ENCODE measurements at places on chromosomes 11 and 22.
A peak's percentile ranks its signal among the peaks of the same experiment; 100 is the strongest.

GRCh38 chr11:24226606-24227005, 270.2 kb upstream of the LUZP2 start:
- DNase-seq: no peak

GRCh38 chr11:102761646-102762238, 18.7 kb downstream of the MMP10 start:
- DNase-seq: peak; percentile 51

DNA sequence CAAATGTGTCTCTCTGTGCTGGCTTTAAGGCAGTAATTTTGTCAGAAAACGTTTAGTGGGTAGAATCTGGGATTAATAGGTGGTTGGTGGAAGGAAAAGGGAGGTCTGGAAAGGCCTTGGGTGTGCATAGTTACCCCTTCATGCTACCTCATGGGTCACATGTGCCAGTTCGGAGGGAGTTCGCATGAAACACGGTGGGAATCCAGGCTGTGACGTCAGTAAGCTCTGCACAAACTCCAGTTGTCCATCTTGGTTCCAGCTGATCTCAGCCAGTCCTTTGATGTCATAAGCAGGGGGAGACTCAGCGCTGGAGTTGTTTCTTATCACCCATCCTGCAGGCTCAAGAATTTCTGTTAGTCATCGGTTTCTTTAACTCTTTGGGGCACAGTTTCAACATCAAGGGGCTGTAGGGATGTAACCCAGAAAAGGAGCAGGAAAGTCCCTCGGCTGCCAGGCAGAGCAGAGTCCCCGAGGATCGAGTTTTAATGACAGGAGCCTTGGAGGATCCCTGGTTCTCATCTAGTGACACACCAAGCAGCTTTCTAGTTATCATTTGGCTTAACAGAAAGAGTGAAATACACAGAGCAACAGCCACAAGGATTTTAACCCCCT, 28.9 kb downstream of the MOV10L1 start:
- DNase-seq: no peak

GRCh38 chr11:13963169-13963948, 836 bp downstream of the SPON1 start:
- peak; percentile 58 for DNase-seq

DNA sequence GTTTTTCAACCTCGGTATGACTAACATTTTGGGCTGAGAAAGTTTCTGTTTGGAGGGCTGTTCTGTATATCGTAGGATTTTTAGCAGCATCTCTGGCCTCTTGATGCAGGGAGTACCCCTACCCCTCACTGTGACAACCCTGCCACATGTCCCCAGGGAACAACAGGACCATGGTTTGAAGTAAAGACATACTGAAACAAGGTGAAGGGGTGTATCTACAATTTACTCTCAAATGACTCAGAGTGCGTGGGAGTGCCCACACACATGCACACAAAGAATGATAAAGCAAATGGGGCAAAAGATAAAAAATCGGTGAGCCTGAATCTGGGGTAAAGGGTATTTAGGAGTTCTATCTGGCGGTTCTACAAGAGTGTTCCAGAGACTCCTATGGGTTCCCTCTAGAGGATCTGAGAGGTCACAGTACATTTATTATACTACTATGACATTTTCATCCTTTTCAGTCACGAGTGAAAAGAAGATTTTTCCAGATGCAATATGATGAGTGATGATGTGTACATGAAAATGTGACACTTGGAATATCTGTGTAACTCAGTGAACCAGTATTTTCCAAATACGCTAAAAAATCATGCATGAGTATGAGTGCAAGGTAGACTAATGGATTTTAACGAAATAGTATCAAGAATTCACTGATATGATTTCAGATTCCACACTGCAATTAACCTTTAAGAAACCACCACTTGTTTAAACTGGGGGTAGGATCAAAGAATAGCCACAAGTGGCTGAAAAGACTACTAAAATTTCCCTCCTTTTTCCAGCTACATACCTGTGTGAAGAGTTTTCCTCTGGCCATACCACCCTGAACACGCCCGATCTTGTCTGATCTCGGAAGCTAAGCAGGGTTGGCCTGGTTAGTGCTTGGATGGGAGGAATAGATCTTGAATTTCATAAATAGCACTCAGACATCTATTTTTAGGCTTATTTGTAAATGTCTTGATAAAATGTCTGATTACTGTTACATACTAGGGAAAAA, 56.3 kb upstream of the YPEL1 start:
- no peak for DNase-seq

DNA sequence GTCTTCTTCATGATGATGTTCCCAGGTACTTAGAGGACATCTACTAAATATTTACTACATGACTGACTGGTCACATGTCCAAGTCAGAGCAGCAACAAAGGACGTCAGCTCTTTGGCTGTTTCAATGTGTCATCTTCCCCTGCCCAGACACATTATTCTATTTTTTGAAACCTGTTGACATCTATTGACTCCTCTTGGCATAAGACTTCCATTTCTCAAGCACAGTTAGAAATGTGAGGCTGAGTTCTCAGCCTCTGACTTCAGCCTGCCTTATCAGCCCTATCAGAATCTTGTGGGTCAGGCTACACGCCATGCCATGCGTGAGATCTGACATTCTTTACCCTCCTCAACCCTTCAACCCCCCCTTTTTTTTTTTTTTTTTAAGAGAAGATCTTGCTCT, 63.8 kb downstream of the SC5D start:
- no peak for DNase-seq

GRCh38 chr11:101583251-101584128, at the start of gene TRPC6:
TRPC6 (minus strand) TSS chr11:101584007; CDS start chr11:101583503, 504 bp downstream.
- peak; percentile 86 for DNase-seq

DNA sequence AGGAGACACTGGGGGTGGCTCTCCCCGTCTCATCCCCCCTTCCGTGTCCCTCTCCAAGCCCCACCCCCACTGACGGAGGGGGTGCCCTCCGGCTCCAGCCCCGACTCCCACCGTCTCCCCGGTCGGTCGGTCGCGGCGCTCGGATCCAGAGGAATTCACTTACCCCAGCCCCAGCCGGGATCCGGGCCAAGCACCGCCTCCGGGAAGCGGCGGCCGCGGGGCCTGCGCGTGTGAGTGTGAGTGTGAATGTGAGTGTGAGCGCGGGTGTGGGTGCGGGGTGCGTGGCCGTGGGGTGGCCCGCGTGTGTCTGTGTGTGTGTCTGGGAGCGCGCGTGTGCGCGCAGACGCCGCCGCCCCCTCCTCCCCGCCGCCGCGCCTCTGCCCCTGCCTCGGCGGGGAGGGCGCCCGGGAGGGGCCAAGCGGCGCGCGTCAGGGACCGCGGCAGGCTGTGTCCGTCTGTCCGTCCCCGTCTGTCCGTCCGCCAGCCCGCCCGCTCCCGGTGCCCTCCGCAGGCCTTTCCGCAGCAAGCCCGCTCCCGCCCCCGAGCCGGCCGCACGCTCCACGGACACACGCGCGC, at the start of gene ELFN2:
ELFN2 (minus strand) TSS at position 345 of the 576 bp plus-strand sequence. CDS start 51,945 bp downstream, outside the sequence.
- peak; percentile 66 for DNase-seq

- no peak for DNase-seq
Observed at GRCh38 chr11:63551889-63552266, 11.3 kb downstream of the PLAAT2 start.

GRCh38 chr11:61911701-61912529, 5.5 kb downstream of the RAB3IL1 start:
- DNase-seq: no peak

GRCh38 chr11:122344215-122344614, 228.2 kb upstream of the BLID start:
- no peak for DNase-seq

- peak; percentile 66 for DNase-seq
Observed at GRCh38 chr22:38755155-38755910, 465 bp downstream of the SUN2 start.

DNA sequence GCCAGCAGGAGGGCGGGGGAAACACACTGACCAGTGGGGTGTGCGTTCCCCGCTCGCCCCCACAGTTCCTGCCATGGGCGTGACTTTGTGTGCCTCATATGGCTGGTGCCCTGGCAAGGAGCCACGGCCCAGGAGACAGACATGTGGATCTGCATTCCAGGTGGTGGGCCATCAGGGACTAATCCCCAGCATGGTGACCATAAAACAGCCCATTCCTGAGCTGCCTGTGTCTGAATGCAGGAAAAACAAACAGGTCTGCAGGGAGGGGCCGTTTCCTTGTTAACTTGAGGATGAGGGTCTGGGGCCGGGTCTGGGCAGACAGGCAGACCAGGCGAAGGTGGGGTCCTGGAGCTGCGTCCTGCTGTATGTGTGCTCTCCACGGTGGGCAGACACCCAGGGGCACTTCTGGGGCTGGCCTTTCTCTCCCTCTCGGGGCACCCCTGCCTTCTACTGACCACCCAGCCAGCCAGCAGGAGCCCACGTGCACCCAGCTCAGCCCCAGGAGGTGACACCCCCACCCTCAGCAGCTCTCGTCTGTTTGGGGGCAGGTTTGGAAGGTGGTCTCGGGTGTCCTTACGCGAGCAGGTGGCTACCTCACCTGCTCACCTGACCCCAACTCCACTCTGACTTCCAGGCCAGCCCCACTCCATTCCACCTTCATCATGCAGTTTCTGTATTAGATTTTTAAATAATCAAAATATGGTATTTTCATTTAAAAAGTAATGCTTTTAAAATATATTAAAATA, 120.3 kb downstream of the KCNQ1OT1 start:
- no peak for DNase-seq

DNA sequence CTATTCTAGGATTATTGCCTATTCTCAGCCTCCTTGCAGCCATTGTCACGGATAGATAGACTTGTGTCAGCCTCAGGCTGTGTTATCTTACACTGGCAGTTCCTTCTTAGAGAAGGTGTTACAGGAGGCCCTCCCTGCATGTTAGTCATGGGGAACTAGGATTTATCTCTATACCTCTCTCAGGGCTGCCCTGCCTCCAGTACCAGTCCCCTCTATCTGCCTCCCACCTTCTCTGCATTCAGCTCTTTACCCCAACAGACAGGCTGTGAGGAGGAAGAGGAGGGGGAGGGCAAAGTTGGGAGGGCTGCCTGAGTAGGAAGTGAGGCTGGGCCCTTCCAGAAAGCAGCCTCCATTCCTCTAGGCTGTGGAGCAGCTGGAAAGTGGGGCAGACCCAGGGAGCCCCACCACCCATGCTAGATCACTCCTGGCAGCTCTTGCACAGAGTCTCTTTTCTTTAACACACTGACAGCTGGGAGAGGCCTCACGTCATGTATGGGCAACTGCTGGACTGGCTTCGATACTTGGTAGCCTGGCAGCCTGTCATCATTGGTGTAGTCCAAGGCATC, 2.9 kb upstream of the IL18BP start:
- no peak for DNase-seq

DNA sequence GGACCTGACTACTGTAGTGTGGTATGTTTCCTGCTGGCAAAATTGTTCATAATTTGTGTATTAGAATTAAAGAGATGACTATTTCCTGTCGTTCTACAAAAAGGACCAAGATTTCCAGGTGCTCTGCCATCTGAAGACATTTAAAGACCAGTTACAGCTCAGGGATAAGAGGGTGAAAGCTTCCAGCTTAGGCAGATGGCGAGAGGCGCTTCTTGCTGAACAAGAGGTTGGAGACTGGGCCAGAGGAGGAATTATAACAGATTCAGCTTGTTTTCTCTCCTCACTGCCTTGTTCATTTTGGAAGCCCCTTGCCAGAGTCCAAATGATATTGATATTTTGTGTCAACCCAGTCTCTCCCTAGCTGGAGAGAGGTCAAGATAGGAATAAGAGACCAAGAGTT, 23.1 kb upstream of the NNMT start:
- no peak for DNase-seq

DNA sequence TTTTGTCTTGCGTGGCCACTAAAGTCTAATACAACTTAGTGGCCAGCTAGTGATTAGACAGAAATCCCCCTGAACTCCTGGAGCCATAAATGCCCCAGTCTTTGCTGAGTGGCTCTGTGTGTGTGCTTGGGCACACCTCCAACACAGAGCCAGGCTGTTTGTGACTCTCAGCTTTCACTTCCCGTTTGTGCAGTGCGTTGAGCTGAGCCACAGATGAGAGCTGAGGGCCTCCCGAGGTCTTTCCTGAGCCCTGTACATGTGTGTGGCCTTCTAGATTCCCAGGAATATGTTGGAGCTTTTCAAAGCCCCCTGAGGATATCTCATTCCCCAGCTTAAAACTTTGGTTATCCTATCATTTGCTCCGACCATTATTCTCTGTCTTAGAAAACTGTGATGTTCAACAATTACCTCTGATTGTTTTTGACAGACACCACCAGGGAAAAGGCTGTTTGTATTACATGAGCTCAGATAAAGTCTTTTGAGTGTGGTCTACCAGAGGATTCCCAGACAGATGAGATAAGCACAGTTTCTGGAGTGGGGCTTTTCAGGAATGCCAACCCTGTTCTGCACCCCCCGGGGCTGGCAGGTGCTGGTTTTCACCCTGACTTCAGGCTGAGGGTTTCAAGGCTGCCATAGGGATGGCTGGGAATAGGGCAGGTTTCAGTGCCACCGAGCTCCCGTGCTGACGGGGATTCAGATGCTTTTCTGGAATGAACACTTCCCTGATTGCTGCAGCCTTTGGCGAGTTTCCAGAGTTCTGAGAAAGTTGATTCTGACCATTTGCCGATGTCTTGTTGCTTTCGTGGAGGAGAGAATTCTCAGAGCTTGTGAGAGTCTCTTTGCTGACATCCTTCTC, 23.8 kb downstream of the IGHMBP2 start:
- no peak for DNase-seq

GRCh38 chr11:117625237-117625636, 171.8 kb downstream of the DSCAML1 start:
- no peak for DNase-seq

DNA sequence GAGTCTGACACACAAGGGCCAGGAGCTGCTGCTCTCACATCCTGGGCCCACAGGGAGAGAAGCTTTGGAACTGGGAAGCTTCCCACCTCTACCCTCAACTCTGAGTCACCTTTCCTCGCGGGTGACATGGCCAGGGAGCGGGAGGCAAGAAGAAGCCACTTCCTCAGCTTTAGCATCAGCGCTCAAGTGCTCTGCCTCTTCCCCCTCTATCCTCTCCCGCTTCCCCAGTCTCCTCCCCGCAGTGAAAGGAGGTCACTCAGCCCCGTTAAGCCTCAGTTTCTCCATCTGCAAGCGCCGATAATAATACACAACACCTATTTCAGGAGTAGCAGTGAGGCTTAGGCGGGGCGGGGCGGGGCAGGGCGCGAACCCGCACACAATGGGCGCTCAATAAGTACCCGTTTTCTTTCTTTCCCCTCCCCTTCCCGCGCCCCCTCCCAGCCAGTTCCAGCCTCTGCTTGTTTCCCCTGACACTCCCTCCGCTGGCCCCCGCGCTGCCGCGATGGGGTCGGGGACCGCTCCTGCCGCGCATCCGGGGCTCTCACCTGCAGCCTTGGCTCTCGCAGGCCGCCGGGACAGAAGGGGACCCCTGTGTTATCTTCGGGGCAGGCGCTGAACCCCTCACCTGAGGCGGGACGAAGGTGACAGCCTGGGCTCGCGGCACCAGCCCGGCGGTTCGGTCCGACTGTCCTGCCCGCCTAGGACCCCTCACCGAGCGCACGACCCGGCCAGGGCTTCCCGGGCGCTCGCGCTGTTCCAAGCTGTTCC, 892 bp downstream of the GDPD5 start:
- peak; percentile 46 for DNase-seq

GRCh38 chr11:62399878-62400266, 19.0 kb upstream of the SCGB1A1 start:
- no peak for DNase-seq

DNA sequence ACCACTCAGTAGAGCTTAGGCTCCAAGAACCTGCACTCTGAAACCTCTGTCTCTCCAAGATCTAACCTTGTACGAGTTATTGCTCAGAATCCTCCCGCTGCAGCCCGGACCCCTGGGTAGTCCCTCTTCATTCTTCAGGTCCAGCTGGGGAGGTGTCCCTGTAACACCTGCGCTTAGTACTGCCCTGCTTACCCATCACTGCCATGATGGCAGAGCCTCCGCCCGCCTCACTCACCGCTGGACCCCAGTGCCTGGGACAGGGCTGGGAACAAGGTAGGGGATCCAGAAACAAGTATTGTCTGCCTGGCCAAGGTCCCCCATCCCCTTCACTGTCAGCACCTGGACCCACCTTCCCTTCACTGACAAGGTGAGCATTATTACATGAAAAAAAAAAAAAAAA, 50.3 kb downstream of the THAP12 start:
- no peak for DNase-seq

Measured in GM23338 (cell line).